Stimulated activated CD4-positive, alpha-beta T cell treated with anti-CD3 and anti-CD28 coated beads, Interleukin-12 subunit alpha, Interleukin-12 subunit beta, amount 100 ng/mL, for 4 hours (primary cell): ENCODE measurements at places on chromosomes 2 and 18.

DNA sequence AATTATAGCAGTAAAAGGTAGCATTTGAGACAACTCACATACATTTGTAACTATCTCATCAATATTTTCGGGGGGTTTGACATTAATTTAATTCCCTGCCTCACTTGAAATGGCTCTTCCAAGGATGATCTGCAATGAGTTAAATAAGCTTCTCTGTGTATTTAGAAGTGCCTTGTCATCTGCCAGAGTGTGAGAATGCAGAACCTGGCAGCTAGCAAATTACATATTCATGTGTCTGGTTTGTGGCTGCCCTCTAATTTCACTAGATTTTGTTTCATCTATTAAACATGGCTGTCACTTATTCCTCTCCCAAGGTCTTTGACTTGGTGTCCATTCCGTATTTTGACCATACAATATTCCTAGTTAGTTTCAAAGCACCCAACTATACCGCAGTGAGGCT, 158.3 kb upstream of the CAVIN2 start:
- DNase-seq, result no peak

DNA sequence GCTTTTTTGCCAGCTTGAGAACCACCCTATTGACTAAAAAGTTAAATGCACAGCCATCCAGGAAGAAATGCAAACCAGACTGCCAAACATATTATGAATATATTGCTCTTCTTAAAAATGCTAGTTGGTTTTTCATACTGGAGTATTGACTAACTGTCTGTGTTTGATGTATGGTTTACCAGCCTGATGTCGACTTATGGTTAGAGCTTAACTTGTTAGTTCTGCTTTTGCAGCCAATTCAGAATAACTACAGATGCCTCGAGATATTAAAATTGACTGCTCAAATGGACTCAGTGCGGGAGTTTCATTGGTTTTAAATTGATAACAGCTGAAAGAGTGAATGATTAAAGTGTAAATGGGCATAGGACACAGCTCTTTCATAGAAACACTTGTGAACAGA, 369.8 kb downstream of the ARHGAP15 start:
- no peak for DNase-seq

DNA sequence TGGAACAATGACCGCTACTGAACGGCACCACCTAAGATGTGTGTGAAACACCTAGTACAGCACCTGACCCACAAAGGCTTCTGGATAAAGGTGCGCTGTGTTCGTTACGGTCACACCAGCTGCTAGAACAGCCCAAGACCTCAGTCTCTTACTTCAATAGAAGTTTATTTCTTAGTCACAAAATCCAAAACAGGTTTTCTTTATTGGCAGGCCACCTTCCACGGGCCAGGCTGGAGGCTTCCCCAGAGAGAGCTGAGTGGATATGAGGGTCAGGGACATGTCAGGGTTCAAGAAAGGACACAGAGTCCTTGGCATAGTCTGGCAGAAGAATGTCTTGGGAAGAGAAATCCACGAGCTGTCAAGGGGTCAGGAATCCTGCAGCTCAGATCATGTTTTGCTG, 92.2 kb downstream of the COL6A3 start:
- DNase-seq, result no peak

DNA sequence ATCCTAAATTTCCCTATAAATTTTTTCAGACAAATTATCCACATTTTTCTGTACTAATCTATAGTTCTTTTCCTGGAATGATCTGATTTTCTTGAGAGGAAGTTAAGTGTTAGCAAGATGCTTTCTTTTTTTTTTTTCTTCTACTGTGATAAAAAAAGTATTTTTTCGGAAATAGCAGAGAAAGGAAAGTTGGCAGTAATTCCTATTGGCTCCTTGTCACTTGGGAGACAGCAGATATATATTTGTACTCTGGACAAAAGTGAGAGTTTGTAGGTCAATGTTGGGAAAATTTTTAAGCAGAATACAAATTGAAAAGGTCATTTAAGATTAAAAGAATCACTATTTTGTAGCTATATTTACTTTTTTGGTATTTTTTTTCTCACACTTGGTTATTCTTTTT, 635.7 kb upstream of the NRXN1 start:
- no peak for DNase-seq

DNA sequence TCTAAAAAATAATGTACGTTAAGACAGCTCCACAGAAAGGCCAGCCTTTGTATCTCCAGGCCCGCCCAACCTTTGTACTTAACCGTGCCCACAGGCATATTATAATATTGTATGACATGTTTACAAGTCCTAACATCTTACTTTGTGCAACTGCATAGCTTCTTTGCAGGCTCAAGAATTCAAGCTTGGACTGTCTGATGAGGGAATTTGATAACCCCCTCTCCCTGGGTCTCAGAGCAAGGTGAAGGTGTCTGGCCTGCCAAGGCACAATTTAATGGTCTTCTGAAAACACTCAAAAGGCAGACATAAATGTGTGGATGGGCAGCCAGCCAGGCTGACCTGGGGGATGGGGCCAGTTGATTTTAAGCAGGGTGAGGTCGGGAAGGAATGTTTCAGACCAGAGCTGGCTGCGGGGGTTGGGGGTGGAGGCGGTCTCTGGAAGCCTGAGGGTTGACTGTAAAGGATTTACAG, 732.7 kb upstream of the FANCL start:
- no peak for DNase-seq

GRCh38 chr2:24080701-24081100, 3.9 kb downstream of the TP53I3 start:
- DNase-seq, result no peak

DNA sequence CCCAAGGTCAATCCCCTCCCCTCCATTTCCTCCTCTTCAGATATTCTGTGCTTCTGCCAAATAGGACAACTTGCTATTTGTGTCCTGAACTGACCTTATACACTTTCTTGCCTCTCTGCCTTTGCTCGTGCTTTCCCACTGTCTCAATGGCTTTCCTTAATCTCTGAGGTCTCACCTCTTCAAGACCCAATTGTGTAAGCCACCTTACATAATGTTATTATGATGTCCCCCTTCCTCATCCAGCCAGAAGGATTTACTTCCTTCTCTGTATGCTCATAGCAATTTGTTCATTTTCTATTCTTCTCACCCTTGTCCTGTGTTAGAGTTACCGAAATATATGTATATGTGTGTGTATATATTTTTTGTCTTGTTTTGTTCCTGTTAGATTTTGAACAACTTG, 26.9 kb upstream of the DARS1 start:
- DNase-seq, result no peak

- no peak for DNase-seq
These were observed 74.3 kb upstream of the CYRIA start for GRCh38 chr2:16739778-16740581.

- no peak for DNase-seq
These were observed 44.7 kb downstream of the HS1BP3 start for GRCh38 chr2:20606198-20606597.

GRCh38 chr2:193315428-193316091, 1120.8 kb upstream of the TMEFF2 start:
- DNase-seq, result no peak

DNA sequence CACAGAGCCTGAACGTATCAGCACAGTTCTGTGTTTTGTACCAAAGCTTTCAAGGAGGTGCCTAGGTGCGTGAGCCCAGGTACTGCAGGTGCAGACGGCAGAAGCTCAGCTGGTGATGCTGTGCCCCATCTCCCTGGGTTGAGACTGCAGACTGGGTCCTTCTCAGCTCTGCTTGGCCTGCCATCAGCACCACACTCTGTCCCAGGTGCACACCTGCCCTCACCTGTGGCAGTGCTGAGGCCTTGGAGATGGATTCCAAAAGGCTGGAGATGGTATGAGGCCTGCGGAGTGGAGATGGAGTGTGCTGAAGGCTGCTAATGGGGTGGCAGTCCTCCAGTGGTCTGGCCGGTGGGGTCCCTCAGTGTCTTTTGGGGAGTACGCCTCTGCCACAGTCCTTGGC, 9.3 kb downstream of the LDLRAD4 start:
- DNase-seq, result no peak

DNA sequence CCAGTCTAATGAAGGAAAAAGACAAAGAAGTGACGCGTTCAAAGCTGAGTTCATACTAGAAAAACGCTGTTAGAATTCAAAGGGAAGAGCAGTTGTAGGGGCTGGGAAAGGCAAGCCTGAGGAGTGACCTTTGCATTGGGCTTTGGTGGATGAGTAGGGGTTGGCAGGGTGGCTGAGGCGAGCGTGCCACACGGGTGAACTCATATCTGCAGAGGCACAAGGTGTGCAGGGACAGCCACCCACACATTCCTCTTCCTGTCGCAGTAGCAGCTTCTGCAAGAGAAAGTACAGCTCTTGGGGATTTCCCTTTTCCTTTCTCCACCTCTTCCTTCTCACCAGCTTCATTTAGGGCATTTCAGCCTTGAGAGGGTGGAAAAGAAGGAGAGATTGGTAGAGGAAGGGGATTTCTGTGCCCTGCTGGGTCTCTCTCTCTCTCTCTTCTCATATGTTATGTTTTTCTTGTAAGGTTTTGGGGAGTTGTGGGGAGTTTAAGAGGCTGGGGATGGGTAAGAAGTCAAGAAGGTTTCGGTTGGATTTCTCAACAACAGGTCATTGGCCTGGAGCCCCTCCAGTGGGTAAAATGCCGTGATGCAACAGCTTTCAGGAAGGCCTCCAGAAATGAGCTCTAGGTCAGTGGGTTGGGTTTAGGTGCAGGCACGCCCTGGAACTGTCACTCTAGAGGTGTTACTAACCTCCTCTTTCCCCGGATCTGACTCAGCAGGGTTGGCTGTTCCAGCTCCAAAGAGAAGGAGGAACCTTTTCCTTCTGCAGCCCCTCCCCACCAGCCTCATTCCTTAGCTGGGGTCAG, 40.1 kb downstream of the ODC1 start:
- DNase-seq, result peak; percentile 55

- DNase-seq, result no peak
These were observed 730.9 kb upstream of the ID2 start for GRCh38 chr2:7951001-7951400.
